T-helper 1 cell (primary cell): ENCODE measurements at places on chromosomes 12 and 14.

GRCh38 chr12:59040656-59041055 lies 120.4 kb upstream of the LRIG3 start:
- DNase-seq, result no peak

GRCh38 chr12:19203013-19203412 lies 73.5 kb downstream of the PLEKHA5 start:
- no peak for DNase-seq

- no peak for DNase-seq
Observed at GRCh38 chr12:112463478-112463877, 44.7 kb downstream of the PTPN11 start.

- peak; percentile 59 for DNase-seq
Observed at GRCh38 chr12:6335451-6336078, 6.3 kb downstream of the TNFRSF1A start.

DNA sequence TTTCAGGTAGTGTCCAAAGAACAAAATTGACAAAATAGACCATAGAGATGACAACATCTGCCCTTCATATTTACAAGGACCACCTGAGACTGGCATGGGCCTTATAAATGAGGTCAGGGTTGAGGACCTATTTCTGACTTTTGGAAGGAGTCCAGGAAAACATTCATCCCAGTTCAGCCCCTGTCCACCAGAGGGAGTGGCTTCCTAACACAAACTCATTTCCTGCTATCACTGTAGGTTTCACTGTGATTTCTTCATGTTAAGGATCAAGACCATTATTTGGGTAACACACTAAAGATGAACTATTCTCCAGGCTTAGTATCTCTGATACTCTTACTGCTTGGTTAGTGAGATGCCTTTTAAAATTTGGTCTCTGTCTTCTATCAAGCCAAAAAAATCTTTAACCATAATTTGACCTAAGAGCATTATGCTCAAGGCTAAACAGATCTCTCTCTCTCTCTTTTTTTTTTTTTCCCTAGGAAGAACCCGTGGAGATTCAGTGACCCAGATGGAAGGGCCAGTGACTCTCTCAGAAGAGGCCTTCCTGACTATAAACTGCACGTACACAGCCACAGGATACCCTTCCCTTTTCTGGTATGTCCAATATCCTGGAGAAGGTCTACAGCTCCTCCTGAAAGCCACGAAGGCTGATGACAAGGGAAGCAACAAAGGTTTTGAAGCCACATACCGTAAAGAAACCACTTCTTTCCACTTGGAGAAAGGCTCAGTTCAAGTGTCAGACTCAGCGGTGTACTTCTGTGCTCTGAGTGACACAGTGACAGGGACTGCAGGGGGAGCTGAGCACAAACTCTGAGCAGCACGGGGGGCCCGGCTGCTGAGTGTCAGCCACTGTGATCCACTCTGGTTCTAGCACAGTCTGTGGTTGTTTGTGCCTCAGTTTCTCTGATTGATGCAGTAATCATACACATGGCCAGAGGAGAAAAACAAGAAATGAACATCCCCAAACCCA lies 267.6 kb upstream of the OR4E1 start:
- no peak for DNase-seq

GRCh38 chr14:100363053-100363452 lies 39.9 kb downstream of the SLC25A47 start:
- DNase-seq, result no peak
